ENCODE measurements at places on chromosomes 12 and 14.

DNA sequence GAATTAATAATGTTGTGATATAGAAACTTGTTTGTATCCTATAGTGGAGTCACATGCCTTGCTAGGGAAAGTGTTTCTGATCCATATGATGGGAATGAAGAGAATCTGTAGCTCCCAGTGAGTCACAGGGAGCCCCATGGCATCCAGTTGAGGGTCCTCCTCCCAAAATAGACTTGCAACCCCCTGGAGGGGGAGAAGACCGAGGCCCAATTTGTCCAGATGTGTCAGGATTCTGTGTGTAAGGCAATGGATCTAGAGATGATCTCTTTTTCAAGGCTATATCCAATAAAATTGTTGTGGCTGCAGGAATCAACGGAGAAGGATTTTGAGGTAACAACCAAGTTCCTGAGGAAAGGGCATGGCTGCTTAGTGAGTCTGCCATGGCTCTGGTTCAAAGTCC lies 121.8 kb downstream of the BCL11B start:
- DNase-seq = no peak

DNA sequence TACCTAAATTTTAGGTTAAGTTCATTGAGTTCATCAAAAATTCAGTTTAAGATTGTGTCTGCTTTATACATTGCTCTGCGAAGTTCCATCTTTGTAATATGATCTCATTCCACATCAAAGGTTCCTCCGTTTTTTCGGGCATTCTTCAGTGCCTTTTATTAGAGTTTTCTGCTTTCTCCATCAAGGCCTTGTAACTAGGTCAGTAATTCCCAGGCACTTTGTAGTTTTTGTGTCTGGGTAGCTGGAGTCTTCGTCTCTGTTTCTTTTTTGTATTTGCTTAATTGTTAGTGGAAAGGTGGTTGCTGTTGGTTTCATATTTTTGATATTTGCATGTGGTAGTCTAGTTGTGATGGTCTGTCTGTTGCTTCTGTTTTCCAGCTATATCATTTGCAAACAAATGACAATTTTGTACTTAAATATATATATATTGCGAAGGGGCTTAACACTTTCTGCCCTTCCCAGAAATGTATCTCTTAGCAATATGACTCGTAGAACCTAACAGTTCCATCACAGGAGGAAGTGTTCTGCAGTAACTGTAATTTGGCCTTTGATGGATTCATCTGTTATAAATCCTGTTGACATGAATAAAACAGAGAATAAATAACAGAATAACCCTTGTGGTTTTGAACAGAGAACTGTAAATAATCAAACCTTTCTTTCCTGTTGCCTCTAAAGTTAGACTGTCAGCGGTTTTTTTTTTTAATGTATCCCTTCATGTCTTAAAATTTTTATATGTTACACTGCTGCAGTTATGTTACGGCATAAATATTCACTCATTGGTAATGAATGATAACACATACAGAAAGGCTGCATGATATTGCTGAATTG lies 88.4 kb upstream of the DYNC1H1 start:
- DNase-seq = no peak

DNA sequence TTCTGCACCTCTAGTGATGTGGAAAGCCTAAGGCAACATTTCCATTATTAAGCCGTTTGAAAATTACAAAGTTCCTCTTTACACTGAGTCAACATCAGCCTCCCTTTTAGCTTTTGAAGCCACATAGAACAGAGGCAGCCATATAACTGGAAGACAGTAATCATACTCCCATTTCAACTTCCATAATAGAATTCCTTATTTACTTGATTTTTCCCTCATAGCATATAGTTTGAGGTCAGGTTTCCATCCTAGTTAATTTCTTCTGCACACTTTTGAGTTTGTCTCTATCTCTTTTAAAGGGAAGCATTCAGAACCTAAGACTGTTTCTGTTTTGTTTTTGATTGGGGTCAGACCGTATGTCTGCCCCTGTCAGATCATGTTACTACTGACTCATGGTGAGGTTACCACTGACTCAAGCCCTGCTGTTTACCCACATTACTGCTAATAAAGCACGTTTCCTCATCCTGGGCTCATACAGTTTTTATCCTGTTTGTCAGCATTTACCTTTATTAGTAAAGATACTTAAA lies 161.0 kb downstream of the SLC38A4 start:
- DNase-seq = no peak

GRCh38 chr12:65663648-65664047 lies 160.6 kb upstream of the HMGA2 start:
- no peak for DNase-seq

DNA sequence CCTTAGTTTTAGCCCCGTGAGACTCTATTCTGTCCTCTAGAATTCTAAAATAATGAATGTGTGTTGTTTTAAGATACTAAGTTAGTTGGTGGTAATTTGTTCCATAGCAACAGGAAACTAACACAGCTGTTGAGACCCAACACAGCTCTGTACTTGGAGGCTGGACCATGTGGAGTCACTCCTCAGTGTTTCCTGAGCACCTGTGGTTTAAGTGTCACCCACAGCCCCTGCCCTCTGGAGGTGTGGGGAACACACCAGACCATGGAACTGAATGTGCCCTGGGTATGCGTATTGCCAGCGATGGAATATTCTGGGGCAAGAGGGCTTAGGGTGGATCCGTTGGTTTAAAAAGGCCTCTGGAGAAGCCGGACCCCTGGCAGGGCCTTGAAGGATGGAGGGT lies 16.6 kb upstream of the GPR68 start:
- no peak for DNase-seq

DNA sequence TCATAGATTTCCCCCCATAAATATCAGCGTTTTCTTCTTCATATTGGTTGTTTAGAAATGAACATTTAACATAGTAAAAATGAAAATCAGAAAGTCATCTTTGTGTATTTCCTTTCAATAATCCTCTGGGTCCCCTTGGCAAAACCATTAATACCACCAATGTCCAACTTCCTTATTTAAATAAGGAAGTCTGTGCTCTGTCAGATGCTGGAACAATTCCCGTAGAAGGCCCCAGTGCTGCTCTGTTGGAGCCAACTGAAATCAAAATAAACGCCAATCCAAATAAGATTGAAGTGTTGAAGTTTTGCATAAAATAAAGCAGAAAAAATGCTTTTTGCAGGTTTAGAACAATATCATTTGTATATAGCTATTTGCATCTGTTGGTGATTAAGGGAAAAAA lies 93.1 kb downstream of the PPM1H start:
- DNase-seq = no peak

DNA sequence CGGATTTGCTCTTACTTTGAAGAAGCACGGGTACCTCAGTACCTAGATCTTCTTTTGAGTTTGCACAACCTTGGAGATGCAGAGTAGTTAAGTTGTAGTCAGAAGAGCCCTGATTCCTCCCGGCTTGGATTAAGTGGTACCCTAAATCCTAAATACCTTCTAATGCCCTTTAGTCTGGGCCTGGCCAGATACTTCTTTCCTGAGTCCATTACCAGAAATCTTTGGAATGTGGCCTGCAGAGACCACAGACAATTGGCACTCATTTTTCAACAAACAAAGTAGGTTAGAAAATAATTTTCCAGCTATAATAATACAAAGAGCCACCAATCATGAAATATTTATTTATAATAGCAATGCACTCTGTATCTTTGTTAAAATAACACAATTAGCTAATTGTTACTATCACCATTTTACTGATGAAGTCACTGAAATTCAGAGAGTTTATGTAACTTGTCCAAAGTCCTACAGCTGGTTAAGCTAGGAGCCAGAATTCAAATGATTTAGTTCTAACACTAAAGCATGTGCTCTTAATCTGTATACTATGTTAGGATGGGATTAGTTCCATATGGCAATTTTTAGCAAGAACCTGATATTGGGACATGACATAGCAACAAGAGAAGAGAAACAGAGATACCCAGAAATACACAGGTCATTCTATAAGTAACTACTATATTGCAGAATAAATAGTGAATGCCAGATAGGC lies 132.1 kb upstream of the PDZRN4 start:
- no peak for DNase-seq

GRCh38 chr14:36134038-36134437 lies 42.5 kb downstream of the PTCSC3 start:
- no peak for DNase-seq

DNA sequence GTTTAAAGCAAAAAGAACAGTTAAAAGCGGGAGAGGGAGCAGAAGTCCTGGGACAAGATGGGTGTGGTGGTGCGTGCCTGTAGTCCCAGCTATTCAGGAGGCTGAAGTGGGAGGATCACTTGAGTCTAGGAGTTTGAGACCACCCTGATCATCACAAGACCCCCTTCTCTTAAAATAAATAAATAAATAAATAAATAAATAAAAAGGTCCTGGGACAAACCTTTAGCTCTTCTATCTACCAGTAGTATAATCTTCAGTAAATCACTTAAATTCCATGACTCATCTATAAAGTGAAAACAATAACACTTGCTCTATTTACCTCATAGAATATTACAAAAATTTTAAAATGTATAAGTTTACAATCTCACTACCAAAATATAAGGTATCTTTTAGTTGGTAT lies 5.8 kb downstream of the RACGAP1 start:
- no peak for DNase-seq

DNA sequence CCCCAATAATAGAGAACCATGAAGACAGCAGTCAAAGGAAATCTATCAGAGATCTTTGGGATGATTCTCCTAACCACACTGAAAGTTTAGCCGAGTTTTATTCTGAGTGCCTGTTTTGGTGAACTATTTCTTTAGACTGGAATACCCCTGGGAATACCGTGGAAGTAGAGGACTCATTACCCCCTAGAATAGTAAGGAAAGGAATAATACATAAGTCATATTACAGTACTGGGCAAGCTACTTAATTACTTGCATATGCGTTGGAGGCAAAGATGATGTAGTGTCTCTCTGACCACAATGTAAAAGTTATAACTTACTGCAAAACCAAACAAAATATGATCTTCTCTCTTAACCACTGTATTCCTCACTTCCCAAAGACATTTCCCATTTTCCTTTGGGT lies 25.5 kb downstream of the ZC2HC1C start:
- DNase-seq = no peak

DNA sequence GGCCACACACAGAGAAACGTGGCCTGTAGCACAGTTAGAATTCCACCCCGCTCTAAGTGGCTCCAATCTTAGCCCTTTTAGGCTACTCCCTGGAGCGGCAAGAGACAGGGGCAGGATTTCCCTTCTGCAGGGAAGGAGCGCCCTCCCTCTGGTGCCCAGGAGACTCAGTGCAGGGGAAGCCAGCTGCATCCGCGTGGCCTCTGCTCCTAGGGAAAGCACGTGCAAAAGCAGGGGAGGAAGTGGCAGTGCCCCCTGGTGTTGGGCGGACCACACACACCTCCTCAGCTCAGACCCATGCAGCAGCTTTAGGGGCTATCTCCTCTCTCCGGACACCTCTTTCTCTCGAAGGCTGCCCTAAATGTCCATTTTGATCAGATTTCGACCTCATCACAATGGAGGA lies 50.0 kb downstream of the SPRING1 start:
- DNase-seq = no peak
